Astrocyte of the spinal cord (primary cell): ENCODE measurements at places on chromosomes 11 and 22.

DNA sequence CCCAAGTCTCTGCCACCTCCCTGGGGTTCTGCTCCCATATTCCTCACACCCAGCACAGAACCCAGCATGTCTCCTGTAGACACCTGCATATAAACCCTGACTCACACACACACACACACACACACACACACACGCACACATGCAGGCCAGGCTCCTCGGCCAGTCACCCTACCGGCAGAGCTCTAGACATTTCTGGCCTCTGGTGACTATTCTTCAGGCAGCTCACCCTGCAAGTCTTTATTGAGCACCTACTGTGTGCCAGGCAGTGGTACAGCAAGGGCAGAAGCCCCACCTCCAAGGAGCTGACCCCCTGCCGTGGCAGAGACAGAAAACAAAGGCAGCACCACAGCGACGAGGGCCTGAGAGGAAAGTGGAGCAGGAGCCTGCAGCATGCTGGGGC, 50.3 kb downstream of the CDKN1C start:
- DNase-seq = peak; percentile 61

DNA sequence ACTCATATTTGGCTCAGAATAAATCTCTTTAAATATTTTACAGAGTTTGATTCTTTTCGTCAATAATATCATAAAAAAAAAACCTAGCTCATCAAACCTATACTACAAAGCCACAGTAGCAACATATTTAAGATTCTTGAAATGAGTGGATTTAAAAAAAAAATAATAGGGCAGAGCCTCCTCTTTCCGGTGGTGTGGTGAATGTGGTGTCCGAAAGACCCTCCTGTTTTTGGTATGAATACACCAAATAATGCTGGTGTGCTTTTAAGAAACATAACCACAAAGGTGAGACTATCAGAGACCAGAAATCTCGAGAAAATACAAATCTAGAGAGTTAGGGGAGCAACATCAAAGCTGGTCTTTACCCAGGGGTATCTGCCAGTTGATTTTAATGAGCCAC, 342.6 kb downstream of the TBC1D22A start:
- no peak for DNase-seq

- DNase-seq = peak; percentile 33
Measured at GRCh38 chr11:68998390-68998911, 14.6 kb downstream of the MRGPRF start.

GRCh38 chr11:16809886-16810668, 71.6 kb downstream of the C11orf58 start:
- DNase-seq = peak; percentile 81

- DNase-seq = no peak
Measured at GRCh38 chr22:31603081-31603525, 58.9 kb downstream of the PISD start.

DNA sequence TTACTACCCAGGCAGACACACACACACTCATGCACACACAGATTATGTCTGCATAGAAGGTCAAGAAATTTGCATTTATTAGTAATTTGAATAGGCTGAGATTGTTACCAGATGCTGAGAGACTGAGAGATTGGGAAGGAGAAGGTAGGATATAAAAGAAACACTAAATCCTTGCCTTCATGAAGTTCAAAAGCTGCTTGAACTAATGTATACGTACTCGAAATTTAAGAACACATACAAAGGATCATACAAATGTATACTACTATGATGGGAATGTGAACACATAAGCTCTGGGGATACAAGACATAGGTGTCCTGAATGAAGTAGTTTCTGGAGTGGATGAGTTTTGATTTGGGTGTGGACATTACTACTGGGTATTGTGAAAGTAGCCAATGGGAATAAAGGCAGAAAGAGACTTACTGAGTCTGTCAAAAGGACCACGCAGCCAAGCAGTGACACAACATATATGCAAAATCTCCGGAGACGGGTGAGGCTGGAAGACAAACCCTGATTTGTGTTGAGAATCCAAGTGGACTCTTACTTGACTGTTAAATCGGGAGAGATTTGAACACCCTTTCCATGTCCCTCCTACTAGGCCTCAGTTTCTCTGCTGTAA, 7.3 kb upstream of the PKNOX2 start:
- DNase-seq = no peak

GRCh38 chr22:48957311-48957986, 870.2 kb downstream of the BRD1 start:
- DNase-seq = no peak

GRCh38 chr22:45472426-45472825, 30.3 kb upstream of the FBLN1 start:
- no peak for DNase-seq

- DNase-seq = no peak
Measured at GRCh38 chr22:50621356-50621880, 6.5 kb downstream of the ARSA start.

DNA sequence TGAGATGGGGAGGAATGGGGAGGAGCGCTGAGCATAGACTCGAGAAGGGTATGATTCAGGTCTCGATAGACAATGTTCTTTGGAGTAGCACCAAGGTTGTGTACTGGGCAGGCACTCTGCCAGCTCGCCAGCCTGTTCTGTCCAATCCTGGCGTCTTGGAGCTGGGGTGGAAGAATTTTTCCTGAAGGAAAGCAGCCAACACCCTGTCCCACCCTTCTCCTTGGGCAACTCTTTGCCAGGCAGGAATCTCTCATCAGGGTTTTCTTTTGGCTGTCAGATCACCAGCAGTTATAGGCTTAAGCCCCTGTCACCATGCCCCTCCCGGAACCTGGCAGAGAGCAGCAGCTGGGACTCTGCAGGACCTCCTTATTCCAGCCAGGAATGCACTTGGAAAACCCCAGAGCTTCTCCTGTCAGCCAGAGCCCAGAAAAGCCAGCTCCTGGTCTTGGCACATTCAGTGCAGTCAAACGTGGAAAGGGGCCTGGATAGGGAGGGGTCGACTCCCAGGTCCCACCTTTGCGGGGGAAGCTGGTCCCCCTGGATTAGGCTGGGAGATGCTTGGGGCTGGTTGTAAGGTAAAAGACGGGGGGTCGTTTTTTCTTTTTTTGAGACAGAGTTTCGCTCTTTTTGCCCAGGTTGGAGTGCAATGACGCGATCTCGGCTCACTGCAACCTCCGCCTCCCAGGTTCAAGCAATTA, 14.4 kb upstream of the SPTBN2 start:
- no peak for DNase-seq

DNA sequence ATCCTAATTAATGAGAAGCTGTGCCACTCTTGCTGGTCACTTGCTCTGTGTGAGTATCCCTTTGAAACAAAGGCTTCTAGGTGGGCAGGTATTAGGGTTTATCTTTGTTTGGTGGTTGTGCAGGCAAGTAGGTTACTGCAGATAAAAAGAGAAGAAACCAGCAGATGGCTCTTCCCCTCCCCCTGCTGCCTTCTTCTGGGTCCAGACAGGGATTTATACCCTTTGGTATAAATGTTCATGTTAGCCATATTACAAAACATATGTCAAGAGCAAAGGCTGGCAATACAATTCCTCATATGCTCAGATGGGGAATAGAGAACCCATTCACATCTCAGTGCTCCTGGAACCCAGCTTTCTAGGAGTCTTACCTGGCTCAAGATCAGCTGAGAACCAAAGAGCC, 109.9 kb downstream of the NAV2 start:
- DNase-seq = no peak

DNA sequence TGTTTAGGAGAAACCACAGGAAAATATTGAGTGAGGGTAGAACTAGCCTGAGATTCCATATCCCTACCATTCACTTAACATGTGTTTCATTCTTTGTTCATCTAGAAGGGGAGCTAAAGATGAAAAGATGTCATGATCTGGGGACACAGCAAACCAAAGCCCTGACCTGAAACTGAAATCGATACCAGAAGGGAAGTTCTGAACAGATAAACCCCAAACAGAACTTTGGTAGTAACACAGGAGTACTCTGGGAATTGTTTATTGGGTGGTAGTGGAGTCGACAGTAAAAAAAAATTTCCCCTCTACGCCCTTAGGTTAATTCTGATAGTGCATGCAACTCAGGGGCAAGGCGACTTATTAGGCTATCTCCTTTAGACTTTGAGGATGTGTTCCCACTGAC, 27.2 kb downstream of the OR2AT4 start:
- no peak for DNase-seq

DNA sequence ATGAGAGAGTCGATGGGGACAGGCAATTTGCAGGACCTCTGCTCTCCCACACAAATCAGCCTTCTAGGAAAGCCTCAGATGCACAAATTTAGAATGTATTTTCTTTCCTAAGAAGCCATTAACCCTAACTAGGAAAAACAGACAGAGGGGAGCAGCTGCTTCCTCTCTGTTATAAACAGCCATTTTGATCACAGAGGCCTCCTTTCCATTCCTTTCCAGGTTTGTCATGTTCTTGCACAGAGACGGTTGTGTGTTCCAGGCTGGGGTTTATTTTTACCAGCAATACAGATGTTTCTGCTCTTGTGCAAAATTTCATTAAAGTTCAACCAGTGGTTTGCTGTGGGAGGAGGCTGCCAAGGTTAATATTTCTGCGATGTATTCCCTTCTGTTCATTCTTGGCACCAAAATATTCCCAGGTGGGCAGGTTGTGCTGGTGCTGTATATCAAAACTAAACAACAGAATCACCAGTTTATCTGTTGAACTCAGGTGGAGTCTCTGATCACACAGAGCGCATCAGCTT, 90.2 kb downstream of the NAV2 start:
- DNase-seq = no peak

DNA sequence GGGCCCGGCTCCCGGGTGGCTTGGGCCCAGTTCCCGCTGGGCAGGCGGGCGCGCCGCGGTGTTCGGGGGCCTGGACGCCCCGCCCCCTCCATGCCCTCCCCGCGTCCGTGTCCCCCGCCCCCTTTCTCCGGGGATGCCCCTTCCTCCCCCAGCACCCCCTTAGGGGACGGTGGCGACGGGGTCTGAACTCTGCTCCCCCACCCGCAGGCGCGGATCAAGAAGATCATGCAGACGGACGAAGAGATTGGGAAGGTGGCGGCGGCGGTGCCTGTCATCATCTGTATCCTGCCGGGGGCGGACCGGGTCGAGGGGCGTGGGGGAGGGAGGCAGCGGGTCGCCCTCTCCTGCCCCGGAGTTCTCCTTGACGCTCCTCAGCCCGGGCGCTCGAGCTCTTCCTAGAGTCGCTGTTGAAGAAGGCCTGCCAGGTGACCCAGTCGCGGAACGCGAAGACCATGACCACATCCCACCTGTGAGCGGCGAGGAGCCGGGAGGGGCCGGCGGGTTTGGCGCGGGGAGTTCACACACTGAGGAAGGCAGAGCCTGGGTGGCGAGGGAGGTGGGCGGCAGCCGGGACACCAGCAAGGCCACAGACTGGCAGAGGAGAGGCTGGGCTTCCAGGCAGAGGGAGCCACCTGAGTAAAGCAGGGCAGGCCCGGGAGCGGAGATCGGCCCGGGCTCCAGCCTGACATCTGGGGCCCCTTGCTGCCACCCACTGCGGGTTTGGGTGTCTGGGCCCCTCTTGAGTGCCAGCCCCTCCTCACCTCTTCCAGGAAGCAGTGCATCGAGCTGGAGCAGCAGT, 546 bp downstream of the DRAP1 start:
- DNase-seq = no peak

- DNase-seq = no peak
Measured at GRCh38 chr11:44573333-44573732, 7.9 kb downstream of the CD82 start.

DNA sequence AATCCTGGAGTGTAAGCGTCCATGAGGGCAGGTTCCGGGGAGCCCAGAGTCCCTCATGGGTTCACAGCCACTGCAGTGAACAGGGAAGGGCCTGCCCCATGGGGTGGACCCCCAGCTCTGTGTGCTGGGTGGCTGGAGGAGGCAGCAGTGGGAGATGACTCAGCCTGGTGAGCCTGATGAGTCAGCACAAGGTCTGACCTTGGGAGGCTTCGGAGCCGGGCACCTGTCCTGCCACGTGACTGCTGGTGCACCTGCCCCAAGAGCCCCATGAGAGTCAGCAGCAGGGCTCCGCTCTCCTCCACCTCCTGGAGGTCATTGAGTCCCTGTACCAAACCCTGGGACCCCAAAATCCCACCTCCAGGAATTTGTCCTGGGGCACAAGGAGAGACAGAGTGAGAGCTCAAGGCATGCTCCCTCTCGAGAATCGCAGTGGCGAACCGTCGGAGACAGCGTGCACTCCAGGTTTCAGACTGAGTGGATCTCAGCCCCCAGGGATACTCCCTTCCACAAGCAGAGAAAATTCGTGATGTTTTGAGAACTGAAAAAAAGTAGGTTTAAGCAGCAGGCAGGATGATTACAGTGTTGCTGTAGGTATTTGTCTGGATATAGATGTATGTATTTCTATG, 1221.7 kb downstream of the BRD1 start:
- no peak for DNase-seq

DNA sequence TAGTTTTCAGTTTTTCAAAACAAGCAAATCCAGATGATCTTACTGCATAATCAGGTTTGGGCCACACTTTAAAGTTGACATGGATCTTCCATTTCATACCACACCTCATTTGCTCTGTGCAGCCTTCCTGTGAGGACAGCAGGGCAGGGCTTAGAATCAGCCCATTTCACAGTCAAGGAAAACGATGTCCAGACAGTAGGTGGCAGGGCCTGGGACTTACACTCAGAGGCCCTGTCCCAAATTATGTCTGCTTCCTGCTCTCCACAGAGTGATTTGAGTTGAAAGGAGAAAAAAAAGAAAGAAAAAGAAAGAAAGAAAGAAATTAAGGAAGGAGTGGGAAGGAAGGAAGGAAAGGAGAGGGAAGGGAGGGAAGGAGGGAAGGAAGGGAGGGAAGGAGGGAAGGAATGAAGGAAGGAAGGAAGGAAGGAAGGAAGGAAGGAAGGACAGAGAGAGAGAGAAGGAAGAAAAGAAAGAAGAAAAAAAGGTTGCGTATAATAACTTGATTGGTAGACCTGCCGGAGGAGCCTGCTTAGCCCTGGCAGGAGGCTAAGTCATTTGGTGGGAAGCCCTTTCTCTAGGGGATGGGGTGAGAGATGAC, 23.6 kb downstream of the TSKU start:
- DNase-seq = no peak

GRCh38 chr11:2524446-2525165, 79.8 kb downstream of the KCNQ1 start:
- no peak for DNase-seq
